ENCODE measurements at places on chromosomes 3 and 15.
A peak's percentile ranks its signal among the peaks of the same experiment; 100 is the strongest.

DNA sequence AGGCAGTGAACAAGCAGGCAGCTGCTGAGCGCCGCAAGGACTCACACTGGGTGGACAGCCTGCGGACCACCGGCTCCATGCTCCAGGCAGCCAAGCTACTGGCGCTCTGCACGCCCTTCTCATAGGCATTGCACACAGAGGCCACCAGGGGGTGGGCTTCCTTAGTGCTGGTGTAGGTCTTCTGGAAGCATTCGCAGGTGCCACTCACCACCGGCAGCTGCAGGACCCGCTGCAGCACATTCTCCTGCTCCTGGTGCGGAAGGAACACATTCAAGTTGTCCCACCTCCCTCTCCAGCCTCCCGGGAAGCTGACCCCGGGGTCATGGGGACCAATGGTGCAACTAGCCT, 6.0 kb downstream of the PLIN1 start:
- DNase-seq, result no peak

DNA sequence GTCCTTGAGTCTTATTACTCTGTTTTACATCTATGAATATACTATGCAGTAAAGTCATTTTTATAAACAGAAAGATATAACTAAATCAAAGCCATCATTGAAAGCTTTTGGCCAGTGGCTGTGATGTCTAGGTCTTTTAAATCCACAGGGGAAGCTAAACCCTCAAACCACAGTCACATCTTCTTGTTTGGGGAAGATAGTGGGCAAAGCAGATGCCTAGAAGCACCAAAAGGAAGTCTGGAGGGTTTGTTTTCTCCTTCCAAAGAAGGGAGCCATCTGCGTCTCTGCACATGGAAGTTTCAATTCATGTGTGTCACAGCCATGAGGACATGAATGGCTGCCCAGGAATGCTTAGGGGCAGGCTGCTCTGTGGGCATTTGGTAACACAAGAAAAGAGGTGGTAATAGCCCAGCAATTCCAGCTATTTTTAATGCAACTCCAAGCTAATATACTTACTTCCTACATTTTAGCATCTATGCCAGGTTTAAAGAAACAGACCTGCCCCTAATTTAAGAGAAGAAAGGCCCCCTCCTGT, 322.2 kb downstream of the SLC9A9 start:
- no peak for DNase-seq

DNA sequence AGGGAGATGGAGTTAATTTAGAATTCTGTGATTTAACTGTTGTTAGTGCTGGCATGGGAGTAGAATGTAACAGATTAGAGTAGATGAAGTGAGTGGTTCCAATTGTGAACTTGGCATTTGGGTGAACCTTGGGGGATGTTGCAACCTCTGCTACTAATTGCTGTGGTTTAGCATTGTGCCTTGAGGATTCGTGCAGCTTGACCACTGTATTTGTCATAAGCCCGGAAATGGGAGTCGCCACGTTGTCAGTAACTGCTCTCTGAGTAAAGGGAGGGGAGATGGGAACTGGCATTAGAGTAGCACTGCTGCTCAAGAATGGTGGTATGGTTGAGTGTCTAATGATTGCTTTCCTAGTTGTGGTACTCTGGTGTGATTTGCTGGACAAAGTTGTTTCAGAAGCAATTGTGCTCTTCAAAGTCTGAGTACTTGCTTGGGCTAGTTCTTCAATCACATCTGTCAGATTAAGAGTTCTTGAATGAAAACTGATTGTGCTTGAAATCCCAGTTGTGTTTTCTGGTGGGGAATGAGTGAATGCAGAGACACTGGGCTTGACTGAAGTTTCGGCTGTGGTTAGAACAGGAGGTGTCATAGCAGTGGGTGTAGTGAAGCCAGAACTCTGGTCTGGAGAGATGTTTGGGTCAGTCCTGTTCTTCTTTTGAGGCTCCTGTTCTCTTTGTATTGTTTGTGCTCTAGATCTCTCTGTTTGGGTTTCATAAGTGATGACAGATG, 15.4 kb downstream of the IGSF10 start:
- DNase-seq, result no peak

DNA sequence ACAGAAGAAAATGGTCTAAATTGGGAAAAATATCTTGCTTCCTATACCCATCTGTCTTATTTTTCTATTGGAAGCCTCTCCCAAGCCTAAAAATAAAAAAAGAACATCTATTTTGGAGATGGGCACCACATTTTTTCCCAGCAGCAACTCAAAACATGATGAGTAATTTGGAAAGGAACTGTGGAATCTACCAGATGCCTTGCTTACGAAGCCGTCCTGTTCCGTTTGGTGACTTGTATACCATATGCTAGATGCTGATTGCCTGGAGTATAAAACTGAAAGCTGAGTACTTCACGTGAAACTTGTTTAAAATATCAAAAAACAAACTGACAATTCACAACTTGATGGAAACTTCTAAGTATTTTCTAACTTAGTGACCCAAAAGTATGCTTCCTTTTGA, 491.0 kb downstream of the ROBO2 start:
- DNase-seq, result no peak

DNA sequence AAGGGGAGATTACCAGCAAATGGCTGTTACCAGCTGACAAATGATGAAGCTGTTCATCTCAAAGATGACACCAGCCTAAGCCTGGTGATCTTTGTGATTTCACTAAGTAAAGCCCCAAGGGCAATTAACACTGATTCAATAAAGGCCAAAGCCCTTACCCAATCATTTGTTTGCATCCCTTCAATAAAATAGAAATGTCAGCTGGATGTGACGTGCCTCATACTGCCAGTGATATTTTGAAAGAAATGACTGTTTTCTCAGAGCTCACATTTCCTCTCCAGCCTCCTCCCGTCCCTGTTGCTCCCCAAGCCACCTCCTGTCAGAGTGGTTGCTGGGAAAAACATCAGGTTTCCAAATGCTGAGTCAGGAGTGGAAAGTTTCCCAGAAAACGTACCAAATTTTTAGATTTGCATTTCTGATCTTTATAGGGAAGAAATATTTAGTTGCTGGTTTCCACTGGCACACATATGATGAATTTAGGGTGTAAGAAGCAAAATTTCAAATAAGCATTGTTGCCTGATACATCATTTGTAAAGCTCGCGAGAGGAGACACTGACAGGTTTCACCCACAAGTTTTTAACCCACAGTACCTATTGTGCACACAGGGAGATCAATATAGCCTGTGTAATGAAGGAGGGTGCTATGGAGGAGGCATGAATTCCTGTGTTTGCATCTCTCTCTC, 21.0 kb downstream of the C2CD4A start:
- no peak for DNase-seq

DNA sequence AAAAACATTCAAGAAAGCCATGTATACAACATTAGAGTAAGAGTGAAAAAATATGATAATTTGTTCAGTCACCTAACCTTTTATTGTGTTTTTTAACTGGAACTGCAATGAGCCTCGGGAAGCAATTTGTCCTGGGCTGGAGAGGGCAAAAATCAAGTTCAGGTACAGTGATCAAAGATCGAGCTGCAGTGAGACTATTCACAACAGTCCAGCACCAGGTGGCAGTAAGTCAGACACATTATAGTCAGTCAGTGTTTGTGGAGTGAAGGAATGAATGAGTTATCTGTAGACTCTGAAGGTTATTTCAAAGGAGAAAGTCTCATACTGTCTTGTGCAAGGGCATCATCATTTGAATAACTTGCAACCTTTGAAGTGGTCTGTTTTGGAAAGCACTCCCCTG, 116.6 kb downstream of the CHDH start:
- DNase-seq, result no peak

GRCh38 chr3:57709559-57709958, 16.7 kb upstream of the DENND6A start:
- no peak for DNase-seq

- no peak for DNase-seq
Observed at GRCh38 chr3:111545349-111545748, 3.4 kb downstream of the CD96 start.

- no peak for DNase-seq
Observed at GRCh38 chr3:123105201-123106189, 38.7 kb downstream of the PDIA5 start.

DNA sequence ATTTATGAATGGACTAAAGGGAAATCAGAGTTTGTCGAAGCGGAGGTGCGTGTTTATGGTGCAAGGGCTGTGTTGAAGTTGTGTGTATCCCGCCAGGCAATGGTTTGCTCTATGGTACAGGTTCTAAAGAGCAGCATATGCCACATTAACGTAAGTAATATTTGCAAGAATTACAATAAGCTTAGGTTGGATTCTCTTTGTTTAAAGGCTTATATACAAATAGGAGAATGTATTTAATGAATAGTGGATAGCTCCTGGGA, 800 bp downstream of the EPHA3 start:
- DNase-seq, result no peak

DNA sequence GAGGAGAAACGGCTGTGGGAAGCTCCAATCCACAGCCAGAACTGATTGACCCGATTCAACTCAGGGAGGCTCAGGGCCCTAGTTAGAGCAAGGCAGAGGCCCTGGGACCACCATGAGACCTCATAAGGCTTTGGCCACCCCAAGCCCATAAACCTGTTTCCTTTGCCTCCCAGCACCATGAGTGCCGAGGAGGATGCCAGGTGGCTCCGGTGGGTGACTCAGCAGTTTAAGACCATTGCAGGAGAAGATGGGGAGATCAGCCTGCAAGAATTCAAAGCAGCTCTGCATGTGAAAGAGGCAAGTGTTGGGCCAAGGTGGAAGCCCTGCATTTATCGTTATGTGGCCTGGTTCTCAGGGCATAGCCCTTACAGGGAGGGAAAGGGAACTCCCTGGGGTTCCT, 11.9 kb downstream of the NOX5 start:
- DNase-seq, result no peak

- DNase-seq, result no peak
Observed at GRCh38 chr15:26007151-26007550, 144.0 kb upstream of the ATP10A start.

GRCh38 chr3:49552087-49552486, 2.2 kb upstream of the BSN start:
- DNase-seq, result no peak

GRCh38 chr3:8625991-8626390, 18.6 kb downstream of the SSUH2 start:
- peak; percentile 58 for DNase-seq

GRCh38 chr15:62766599-62766998, 275.9 kb upstream of the TPM1 start:
- DNase-seq, result no peak

GRCh38 chr3:194313560-194314387, 37.4 kb downstream of the CPN2 start:
- DNase-seq, result peak; percentile 59

- no peak for DNase-seq
Observed at GRCh38 chr3:157958457-157958856, 147.8 kb downstream of the SHOX2 start.

GRCh38 chr3:37324131-37324530, 149.7 kb upstream of the LRRFIP2 start:
- no peak for DNase-seq

- no peak for DNase-seq
Observed at GRCh38 chr3:15783361-15783969, 14.3 kb downstream of the ANKRD28 start.

DNA sequence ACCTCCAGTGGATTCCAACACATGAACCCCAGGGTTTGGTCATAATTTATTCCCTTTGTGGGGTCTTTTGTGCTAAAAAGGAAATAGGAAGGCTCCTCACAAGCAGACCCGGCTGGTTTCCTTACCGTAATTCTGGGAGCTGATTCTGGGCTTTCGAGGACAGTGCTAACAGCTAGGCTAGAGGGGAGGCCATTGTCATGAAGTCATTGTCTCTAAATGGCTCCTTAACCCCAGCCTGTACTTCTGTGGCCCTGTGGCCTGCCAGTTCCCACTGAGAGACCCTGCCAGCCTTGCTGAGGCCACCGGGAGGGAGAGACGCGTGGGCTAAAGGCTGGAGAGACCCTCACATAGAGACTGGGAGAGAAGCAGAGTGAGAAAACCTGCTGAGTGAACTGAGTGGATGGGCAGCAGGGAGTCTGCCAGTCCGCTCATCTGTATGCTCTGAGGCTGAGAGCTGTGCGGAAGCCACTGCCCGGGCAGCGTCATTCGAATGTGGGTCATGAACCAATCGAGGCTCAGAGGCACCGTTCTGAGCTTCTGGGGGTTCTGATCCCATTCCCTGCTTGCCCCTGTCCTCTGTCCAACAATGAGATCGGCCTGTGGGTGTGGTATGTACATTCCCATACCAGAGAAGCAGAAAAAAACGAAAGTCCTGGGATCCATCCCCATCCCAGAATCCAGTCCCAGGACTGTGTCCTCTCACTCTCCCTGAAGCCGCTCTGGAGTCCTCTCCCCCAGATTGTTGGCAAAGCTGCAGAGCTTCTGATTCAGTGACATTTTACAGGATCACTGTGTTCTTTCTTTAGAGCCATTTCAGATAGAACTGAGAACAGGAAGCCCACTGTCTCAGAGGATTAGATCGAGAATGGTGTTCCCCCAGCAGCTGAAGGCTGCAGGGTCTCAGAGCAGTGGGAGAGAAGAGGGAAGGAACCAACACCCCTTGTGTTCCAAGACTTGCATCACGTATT, 21.3 kb upstream of the DGKG start:
- DNase-seq, result no peak

DNA sequence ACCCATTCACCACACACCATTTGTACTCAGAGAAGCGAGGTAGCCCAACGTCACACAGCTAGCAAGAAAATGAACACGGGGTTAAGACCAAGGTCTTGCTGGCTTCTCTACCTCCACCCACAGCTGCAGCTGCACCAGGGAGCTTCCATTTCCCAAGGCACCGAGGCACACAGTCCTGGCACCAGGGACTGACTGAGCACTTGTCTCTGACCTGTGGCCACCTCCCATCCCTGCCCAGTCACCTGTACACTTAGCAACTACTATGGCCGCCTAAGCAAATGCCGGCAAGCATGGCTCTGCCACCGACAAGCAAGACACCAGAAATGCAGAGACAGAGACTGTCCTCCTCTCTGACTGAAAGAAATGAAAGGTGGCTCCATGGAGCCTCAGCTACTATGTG, 15.3 kb downstream of the ZXDC start:
- DNase-seq, result no peak

- no peak for DNase-seq
Observed at GRCh38 chr3:126834596-126835471, 130.8 kb downstream of the CHCHD6 start.

DNA sequence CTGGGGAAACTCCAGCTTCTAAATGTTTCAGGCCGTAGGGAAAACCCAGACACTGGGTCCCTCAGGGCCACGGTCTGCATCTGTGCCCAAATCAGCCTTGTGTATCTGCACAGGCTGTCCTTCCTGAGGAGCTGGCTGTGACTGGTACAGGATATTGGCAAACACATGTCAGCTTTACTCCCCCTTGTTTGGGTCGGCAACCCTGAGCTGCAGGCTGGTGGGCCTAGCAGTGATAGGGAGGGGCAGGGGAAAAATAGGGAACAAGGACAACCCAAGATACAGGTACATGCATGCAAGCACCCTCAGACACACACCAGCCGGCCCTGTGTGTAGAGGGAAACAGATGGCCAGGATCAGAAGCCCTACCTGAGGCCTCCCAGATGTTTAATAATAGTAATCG, 28.7 kb upstream of the HCN4 start:
- DNase-seq, result no peak
